ENCODE measurements at places on chromosomes 5 and 9.

- no peak for DNase-seq
Measured at GRCh38 chr5:66596636-66597182, 516 bp downstream of the MAST4 start.

DNA sequence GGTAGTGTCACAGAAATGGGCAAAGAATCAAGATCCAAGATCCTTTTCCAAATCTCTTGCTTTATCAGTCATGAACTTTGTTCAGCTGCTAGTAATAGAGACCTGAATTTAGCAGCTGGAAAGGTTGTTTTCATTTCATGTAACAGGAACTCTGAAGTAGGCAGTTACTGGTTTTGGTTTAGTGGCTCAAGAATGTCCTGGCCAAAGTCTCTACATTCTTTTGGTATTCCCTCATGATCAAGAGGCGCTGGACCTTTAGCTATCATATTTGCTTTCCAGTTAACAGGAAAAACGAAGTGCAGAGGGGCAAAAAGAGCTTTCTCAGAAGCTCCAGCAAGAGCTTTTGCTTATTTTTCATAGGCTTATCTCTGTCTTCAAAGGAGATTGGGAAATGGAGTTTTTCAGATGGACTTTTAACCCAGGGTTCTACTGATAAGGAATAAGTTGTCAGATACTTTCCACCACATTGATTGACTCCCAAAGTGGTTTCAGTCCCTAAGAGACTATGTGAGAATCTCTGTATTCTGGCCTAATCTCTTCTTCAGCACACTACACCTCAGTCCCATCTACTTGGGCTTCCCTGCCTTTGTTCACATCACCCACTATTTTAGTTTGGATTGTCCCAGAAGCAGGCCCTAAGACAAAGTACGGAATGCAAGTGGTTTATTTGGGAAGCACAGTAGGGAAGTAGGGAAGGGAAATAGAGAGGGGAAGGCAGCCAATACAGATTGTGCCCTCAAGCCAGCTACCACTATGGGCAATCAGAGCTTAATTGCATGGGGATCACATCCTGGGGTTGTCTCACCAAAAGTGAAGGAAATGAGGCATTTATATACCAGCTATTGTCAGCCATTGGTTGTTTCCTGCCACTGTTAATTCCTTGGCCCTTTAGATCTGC lies 359.3 kb downstream of the LRRC70 start:
- no peak for DNase-seq

GRCh38 chr5:179319741-179320281 lies 25.4 kb downstream of the ADAMTS2 start:
- DNase-seq: no peak

- DNase-seq: no peak
Measured at GRCh38 chr5:65779643-65780042, 57.6 kb downstream of the NLN start.

DNA sequence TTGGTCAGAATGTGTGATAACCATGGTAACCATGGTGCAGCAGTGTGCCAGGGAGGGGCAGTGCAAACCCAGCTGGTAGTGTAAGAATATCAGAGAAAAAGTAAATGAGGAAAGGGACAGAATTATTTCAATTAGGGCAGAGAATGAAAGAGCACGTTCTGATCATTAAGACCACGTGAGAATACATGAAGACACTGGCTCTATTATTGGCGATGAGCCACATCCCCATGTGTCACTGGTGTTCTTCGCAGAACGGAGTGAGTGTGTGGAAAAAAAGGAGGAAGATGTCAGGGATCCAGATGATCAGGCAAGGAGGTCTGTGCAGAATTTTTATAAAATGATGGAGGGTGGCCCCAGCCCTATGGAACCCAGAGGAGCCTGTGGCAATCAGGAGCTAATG lies 315.5 kb downstream of the SEMA5A start:
- DNase-seq: no peak

GRCh38 chr9:121217609-121218292 lies 16.1 kb upstream of the RAB14 start:
- DNase-seq: no peak

DNA sequence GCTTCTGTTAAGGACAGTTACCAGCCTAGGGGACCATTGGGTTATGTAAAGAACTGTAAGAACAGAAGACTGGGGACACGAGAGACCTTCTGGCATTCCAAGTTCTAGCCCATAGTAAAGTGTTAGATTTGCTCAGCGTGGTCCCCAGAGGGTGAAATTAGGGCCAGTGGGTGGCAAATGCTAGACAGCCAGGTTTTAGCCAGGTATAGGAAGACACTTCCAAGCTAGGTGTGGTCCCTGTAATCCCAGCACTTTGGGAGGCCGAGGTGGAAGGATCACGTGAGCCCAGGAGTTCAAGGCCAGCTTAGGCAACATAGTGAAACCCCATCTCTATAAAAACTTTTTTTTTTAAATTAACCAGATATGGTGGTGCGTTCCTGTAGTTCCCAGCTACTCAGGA lies 34.3 kb downstream of the ATPSCKMT start:
- no peak for DNase-seq

DNA sequence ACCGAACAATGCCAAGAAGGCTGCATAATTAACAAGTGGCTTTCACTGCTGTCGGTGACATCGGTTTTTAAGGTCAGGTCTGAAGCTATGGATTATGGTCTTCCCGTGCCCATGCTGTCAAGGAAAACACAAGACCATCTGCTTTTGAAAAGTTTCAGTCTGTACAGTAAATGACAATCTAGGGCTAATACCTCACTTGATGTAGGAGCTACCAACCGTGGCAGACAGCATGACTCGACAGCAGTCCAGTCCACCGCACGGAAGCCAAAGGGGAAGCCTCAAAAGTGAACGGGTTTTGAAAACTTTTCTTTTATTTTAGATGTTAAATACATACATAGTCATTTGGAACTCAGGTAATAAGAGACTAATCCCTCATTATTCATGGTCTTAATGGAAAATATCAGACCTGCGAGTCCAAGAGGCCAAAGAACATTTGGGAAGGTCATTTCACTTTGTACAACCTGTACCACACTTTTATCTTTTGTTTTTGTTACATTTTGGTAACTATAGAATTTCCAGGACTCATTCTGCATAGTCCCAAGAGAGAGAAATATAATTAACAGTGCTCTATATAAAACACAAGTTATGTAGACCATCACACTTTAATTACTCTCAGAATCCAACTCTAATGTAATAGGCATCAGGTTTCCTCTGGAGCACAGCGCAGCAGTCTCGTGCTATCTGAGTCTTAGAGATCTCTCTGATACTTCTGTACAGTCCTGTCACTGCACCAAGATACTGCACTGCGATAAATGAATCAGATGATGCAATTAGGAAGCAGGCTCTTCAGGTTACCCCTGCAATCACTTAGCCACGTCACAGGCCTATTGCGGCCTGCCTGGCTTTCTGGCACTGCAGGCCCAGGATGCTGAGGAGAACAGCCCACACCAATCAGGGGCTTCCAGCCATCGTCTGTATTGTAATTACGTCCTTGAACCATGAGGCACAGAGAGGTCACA lies 184.9 kb downstream of the FANCC start:
- no peak for DNase-seq

DNA sequence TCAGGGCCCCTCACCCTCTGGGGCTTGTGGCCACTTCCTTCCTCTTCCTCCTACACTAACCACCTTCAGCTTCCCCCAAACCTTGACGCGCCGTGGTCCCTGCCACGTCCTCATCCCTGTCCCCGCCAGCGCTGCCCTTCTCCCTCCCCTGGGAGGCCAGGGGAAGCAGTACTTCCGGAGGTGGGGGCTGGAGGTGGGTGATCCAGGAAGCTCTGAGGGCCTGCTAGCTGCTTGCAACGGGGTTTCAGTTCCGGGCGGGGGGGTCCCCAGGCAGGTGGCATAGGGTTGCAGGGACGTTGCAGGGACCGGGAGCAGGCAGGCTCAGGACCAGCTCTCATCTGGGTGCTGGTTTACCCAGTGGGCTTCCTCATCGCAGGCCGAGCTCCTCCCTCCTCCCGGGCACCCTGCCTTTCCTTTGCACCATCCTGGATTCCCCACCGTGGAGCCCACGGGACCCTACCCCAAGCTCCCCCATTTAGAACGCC lies 70.0 kb downstream of the RXRA start:
- no peak for DNase-seq

DNA sequence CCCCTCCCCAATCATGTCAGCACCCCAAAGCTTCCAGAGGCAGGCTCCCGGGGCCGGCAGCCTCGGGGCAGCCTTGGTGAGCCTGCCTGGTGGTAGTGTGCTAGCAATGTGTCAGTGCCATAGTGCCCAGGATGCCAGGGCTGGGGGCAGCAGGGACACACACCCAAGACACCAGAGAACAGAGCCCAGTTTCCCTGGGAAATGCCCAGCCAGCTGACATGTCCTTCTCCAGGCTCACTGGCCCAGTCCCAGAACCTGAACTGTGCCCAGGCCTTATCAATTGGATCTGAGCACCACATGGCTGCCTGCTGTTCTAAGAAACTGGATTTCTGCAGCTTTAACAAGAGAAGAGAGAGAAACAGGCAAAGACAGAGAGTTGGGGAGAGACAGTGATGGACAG lies 74.9 kb upstream of the LRRTM2 start:
- no peak for DNase-seq

GRCh38 chr9:121741228-121741918 lies 89.9 kb downstream of the DAB2IP start:
- no peak for DNase-seq

DNA sequence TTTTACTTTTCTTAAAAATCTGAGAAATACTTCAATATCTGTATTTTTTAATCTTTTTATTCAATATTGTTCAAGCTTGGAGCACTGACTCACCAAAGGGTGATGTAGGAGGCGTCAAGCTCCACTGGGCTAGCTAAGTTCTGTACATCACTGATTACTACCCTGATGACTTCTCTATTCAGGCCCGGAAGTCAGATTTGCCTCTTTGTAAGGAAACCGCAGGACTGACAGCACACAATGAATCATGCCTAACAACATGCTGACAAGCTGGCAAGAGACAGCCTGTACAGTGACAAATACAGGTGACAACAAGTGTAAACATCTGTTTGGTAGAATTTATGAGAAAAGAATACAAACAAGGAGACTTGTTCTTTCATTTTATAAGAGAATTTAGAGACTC lies 627.9 kb upstream of the RORB start:
- DNase-seq: no peak

- no peak for DNase-seq
Measured at GRCh38 chr5:119680080-119680479, 50.7 kb downstream of the FAM170A start.

DNA sequence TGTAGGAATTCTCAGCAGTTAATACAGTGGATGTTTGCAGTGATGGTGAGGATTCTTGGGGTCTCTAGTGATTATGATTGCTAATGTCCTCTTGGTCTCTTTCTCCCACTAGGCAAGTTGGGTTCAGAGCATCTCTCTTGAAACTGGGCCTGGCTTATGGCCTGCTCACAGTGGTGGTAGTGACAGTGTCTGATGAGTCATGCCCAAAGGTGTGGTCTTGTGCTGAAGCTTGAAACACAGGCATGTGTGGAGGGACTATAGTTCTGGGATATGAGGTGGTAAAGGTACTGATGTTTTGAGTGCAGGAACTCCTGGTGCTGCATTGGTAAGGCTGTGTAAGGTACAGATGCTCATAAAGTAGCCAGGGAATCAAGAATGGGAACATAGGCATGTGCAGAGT lies 231.1 kb downstream of the FAM170A start:
- DNase-seq: no peak

GRCh38 chr9:136944519-136945332 lies at the start of the genes C8G and FBXW5:
C8G (plus strand) TSS chr9:136945243; CDS start chr9:136945321, 78 bp downstream.
FBXW5 (minus strand) TSS chr9:136944738; CDS start chr9:136944083, 655 bp downstream.
- DNase-seq: peak; percentile 80

GRCh38 chr5:146340260-146341081 lies 1.8 kb downstream of the POU4F3 start:
- DNase-seq: no peak

- DNase-seq: no peak
Measured at GRCh38 chr5:180441564-180442051, 52.6 kb upstream of the CNOT6 start.

- no peak for DNase-seq
Measured at GRCh38 chr9:81635521-81636254, 53.7 kb downstream of the TLE1 start.

GRCh38 chr5:72082048-72082447 lies 25.2 kb upstream of the MAP1B start:
- no peak for DNase-seq

DNA sequence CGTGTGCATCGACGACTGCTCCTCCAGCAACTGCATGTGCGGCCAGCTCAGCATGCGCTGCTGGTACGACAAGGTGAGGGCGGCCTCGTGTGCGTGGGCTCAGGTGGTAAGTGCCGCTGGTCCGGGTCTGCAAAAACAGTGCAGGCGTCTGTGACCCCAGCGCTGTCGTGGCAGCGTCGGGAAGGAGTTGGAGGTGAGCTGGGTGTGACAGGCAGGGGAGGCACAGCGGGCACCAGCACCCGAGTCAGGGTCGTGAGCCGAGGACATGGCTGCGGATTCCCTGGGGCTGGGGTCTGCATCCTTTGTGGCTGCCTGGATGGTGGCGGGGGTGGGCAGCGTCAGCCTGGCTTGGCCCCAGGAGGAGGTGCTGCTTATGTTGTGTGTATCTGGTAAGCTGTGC lies 63.1 kb upstream of the CACNA1B start:
- DNase-seq: no peak

GRCh38 chr5:90434116-90434714 lies 24.7 kb upstream of the CETN3 start:
- peak; percentile 31 for DNase-seq

GRCh38 chr5:5420251-5420650 lies 2.2 kb upstream of the ICE1 start:
- no peak for DNase-seq

DNA sequence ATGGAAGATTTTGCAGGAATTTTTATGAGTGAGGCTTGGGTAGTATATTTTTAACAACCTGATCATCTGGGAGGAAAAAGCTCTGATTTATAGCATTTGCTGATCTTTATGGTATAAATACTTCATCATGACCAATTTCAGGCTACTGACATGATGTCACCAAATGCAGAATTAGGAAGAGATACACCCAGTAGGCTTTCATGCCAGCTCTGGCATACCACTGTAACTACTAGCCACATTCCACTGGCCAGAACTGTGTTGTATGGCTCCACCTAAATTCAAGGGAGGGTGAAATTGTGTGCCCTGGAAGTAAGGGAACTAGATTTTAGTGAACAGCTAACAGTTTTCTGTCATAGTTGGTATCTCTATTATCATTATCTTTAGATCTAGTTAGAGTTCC lies 17.6 kb downstream of the AP3S1 start:
- DNase-seq: no peak

- no peak for DNase-seq
Measured at GRCh38 chr5:152181461-152181860, 223.6 kb downstream of the NMUR2 start.
